ENCODE measurements at places on chromosomes 7 and 10.

GRCh38 chr7:7761974-7762779, 43.8 kb upstream of the RPA3 start:
- DNase-seq, result no peak

DNA sequence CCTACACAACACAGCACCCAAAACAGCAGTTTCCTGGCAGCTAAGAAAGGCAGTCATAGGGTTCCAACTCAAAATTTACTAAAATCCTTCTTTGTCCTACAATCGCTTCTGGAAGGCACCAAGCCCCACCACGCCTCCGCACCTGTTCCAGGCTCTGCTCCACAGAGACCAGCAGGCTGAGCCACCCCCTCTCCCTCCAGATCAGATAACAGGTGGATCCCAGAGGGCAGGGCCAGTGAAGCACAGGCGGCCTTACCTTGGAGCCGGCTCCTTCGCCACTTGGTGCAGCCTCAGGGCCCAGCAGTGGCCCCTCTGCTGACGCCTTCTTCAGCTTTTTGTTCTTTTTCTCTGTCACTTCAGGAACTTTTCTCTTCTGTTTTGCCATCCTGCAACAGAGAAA, 33.0 kb downstream of the ZFAND2A start:
- no peak for DNase-seq

- DNase-seq, result no peak
Measured at GRCh38 chr7:79927116-79927515, 207.5 kb upstream of the GNAI1 start.

GRCh38 chr7:141975806-141976523, 2.4 kb upstream of the TAS2R38 start:
- peak; percentile 79 for DNase-seq

DNA sequence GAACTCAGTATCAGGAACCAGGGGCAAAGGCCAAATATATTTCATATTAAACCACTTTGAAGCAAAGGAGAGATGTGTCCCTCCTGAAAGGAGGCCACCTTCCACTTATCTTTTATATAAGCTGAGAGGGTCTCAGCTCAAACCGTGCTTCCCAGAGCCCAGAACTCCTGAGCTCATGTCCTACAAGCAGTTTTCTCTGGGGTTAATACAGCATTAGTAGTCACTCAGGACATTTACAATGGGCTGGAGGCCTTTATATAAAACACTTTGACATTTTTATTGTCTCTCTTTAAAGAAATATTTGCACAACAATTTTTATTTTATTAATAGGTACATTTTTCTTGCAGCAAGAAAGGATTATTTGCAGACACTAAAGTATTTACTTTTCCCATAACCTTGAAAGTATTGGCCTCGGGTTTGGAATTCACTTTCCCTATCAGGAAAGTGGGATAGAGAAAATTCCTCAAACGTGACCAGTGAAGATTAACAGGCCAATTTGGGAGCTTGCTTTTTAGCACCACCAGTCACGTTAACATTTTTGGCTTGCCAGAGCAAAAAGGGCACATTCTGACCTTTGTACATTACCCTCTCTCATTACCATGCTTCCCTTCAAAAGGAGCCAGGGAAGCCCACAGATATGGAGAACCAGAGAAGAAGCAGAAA, 464.9 kb upstream of the NRP1 start:
- DNase-seq, result no peak

GRCh38 chr7:77770316-77770715, 27.9 kb downstream of the TMEM60 start:
- DNase-seq, result no peak

GRCh38 chr10:101183458-101184183, 45.6 kb downstream of the LBX1 start:
- DNase-seq, result no peak

DNA sequence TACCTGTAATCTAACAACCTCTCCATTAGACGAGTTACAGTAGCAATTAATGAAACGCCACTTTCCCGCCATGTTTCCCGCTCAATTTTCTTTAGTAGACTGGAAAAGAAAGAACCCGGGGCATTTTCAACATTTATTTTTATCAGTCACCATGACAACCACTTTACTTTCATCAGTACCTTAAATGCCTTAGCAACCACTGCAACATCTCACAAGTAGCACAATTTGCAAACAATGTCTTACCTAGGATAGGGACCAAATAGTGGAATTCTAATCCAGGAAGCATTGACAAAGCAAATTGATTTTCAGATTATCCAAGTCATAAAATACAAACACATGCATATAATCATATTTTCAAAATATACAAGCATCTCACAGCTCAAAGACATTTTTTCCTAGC, 221.6 kb upstream of the IMMP2L start:
- DNase-seq, result no peak

GRCh38 chr7:123724817-123725253, 24.0 kb downstream of the WASL start:
- DNase-seq, result no peak

DNA sequence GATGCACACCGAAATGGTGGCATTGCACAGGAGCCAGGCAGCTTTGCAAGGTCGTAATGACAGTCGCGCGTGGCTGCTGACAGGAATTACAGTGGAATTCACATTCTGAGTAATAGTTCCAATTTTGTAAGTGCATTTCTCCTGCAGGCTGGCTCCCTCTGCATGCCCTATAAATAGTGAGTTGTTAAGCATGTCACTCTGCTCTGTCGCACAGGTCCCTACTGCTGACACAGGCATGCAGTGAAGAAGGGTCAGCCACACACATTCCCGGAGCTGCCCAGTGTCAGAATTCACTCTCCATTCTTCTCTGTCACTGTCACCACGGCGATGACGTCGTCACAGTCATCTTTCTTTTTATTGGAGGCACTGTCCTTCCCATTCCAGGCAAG, 49.2 kb upstream of the SHH start:
- no peak for DNase-seq

GRCh38 chr7:29969738-29970137, 19.9 kb downstream of the SCRN1 start:
- no peak for DNase-seq

- DNase-seq, result no peak
Measured at GRCh38 chr7:149307775-149308501, 45.9 kb downstream of the ZNF783 start.

GRCh38 chr10:132883391-132883881, 58.9 kb downstream of the CFAP46 start:
- no peak for DNase-seq

DNA sequence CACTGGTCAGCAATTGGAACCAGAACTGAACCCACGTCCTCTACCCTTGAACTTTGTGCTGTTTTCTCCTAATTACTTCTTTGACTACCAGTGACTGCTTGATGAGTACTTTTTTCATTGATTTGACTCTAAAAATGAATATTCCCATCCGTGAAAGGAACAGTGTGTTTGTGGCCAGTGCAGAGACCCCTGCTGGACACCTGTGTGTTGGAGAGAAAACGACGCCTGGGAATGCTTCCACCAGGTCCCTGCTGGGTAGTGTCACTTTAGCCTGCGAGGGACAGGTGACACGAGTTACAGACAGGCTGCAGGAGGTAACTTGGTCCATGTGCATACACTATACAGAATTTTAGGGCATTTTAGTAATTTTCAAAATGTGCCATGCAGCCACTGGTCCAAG, 6.8 kb upstream of the GJD4 start:
- DNase-seq, result no peak

DNA sequence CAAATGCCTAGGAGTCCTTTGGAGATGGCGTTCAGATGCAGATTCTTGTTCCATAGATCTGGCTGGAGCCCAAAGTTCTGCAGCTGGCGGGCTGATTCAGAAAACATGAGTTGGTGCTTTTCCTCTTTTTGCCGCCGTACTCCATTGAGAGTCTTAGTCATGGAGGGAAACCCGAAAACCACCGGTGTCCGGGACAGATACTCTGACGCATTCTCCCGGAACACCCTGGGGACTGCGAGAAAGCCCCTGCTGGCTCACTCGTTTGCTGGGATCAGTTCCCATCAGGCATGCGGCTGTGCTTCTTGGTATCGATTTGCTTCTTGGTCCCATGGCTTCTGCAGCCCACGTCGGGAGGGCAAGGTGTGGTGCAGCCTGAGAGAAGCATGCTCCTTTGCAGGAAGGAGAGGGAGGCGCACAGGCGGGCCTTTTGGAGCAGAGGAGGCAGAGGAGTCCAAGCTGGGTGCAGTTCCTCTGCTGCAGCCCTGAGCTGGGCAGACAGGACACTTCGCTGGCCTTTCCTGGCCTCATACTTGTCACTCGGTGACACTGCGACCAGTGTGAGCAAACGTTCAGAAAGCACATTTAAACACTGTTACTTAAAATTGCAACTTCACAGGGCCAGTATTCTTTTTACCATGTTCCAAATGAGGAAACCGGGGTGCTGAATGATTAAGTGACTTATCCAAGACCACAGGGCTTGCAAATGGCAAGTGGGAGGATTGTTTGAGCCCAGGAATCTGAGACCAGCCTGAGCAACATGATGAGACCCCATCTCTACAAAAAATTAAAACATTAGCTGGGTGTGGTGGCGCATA, 30.6 kb upstream of the PFKFB3 start:
- DNase-seq, result no peak

GRCh38 chr10:127216274-127216673, 19.9 kb upstream of the INSYN2A start:
- DNase-seq, result no peak

DNA sequence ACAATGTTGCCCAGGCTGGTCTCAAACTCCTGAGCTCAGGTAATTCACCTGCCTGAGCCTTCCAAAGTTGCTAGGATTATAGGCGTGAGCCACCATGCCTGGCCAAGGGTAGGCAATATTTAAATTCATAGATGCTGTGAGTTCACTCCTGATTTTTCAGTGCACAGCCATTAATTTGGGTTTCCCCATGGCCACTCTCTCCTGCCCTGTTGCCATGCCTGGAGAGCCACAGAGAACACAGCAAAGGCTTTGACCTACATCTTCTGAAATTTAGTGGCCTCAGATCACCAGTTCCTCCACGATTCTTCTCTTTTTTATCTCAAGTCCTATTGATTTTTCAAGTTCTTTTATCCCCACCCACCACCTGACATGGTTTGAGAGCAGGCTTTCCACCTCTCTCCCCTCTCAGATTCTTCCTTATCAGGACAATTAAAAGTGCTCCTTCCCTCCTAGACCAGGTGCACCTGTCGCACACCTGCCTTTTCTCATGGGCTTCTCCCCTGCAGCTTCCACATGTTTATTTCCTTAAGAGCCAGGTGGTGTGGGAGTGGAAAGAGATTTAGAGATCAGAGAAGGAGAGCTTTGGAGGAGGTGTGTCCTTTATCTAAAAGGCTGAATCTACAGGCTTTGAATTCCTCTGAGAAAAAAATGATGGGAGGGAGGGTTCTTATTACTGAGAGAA, 123.8 kb downstream of the ADRA2A start:
- DNase-seq, result peak; percentile 46

DNA sequence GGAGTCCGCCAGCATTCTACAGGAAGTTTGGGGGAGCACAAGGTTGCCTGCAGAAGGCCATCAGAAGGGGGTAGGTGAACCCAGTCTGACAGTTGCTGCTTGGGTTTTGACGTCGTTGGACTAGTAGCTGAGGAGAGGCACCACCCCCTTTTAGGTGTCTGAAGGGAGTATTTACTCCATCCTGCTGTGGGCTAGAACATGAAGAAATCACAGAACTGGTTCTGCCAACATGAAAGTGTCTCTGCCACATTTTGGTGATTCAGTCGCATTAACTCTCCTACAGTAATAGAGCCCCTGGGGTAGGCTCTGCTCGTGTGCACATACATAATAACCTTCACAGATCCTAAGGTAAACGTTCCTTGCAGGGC, 834 bp upstream of the TRIL start:
- DNase-seq, result no peak

GRCh38 chr7:84617265-84618030, 422.9 kb upstream of the SEMA3A start:
- no peak for DNase-seq

GRCh38 chr10:970311-971149, 17.7 kb upstream of the GTPBP4 start:
- peak; percentile 86 for DNase-seq

GRCh38 chr10:16116404-16117304, 256.3 kb upstream of the MINDY3 start:
- no peak for DNase-seq

- DNase-seq, result no peak
Measured at GRCh38 chr10:70357565-70357964, 24.9 kb downstream of the LRRC20 start.

- DNase-seq, result no peak
Measured at GRCh38 chr10:125147971-125148439, 12.4 kb downstream of the CTBP2 start.

- DNase-seq, result no peak
Measured at GRCh38 chr10:76310588-76311080, 879.2 kb downstream of the LRMDA start.

GRCh38 chr7:140901941-140902302, 22.8 kb downstream of the BRAF start:
- DNase-seq, result no peak

DNA sequence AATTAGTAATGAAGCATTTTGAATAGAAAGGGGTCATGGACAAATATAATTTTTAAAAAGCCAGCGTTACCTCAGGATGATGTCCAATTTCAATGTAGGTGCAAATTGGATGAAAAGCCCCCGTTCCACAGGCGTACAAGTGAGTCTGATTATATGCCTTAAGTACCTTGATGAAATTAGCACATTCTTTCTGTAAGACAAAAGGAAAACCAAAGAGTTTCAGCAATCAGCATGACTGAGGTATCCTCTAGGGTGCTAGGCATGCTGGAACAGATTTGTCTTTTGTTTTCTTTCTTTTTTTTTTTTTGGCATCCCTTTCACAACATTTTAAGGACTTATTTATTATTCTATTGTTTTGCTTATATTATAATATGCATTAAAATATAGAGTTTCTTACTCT, 84.2 kb downstream of the SEMA3A start:
- no peak for DNase-seq

DNA sequence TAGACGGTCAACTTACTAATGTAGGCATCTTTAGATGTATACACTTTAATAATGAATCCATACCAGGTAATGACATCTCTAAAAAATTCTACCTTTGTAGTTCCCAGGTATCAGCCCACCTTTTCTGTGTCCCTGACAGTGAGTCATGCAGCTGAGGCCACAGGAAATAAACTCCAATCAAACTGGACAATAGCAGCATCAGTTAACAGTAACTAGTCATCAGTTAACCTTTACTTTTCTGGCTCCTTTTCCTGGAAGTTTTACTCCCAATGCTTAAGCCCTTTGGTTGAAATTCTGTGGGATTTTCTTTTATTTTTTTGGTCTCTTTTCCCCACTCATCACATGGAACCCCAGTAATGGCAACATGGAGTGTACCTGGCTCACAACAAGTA, 617.6 kb downstream of the SORCS3 start:
- no peak for DNase-seq

GRCh38 chr7:42135728-42136127, 101.3 kb downstream of the GLI3 start:
- no peak for DNase-seq

DNA sequence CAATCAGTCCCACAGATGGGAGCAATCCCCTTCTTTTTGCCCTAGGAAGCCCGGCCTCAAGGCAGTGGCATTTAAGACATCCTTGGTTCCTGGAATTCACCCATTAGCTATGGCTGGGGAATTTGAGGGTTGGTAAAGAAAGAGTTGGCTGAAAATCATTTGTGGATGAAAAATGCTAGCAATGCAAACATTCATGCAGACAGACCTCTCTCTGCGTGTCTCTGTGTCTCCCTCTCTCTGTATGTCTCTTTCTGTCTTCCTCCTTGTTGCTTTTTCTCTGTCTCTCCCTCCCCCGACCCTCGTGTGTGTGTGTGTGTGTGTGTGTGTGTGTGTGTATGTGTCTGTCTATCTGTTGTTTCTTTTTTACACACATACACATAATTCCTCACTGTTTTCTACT, 19.4 kb downstream of the LDB3 start:
- DNase-seq, result no peak

GRCh38 chr7:91168871-91169829, 95.1 kb upstream of the FZD1 start:
- DNase-seq, result no peak

GRCh38 chr7:124779194-124779593, 13.6 kb upstream of the GPR37 start:
- DNase-seq, result peak; percentile 90

All from NCI-H2029 treated with DMSO at 0.1 percent for 48 hours (cell line).